ENCODE measurements at places on chromosomes 4 and X.

DNA sequence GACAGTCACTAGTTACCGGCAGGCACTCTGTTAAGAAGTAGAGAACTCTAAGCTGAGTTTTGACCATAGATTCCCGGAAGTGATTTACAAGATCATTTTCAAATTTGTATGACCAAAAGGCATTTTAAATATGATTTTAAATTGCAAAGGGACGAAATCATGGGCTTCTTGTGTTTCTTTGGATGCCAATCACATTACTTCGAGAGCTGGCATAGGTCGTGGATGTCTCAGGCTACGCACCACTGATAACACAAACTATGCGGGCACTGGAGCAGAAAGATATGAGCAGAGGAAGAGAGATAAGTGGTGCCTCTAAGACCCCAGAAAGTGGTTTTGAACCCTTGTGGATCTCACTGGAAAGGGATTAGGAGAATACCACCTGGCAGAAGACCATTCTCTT is 294.2 kb upstream of the FTHL17 start:
- DNase-seq: no peak

DNA sequence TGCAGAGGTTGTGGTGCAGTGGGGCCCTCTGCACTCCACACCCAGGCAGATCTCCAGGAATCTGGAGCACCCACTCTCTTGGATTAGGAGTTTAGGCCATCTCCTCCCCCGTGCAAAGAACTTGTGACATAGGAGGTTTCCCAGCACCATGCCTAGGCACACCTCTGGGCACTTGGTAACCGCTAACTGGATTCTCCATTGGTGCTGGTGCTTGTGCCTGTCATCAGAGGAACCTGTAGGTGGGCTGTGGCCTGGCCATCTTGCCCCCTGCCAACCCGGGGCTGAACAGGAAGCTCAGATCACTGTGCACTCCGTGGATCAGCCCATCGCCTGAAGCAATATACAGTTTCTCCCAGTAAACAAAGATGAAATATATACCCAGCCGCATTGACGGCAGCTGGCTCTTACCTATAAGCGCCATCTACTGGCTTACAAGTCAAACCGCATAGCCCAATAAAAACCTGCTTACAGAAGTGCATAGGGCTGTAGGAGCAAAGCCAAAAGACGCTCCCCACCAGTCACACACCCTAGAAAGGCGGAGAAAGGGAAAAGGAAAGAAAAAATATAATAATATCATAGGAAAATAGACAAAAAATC is 19.1 kb upstream of the TEX13B start:
- DNase-seq: no peak

DNA sequence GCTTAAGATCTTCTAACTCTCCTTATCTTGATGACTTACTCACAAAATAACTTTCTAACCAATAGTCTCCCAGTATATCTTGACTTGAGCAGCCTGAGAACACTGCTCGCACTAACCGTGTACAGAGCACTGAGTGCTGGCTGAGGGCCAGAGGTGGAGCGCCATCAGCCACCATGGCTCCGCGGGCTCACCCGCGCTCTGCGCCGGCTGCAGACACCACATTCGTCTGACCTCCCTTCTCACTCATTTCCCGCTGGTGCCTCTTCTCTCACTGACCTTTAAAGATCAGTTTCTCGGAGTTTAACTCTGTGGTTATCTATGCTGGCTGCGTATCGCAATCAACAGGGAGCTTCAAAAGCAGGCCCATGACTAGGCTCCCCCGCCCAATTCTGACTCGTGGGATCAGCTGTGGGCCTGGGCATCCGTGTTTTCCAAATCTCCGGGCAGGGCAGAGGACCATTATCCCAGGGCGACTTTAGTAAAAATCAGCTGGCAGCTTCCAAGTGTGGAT is 78.6 kb downstream of the HAUS3 start:
- peak; percentile 53 for DNase-seq

DNA sequence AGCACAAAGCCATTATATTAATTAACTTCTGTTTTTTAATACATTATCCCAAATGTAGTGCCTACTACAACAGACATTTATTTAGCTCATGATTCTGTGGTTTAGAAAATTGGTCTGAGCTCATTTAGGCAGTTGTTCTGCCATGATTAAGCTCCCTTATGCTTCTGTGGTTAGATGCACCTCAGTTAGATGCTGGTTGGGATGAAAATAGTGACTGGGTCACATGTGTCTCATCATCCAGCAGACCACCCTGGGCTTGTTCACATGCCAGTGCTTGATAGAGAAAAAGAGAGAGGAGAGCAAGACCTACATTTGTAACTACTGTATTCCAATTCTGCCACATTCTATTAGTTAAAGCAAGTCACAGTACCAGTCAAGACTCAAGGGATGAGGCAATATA is 376.4 kb upstream of the GNPDA2 start:
- DNase-seq: no peak

GRCh38 chr4:96175871-96176270 is 336.0 kb downstream of the PDHA2 start:
- no peak for DNase-seq

GRCh38 chr4:120225527-120225926 is 158.9 kb upstream of the MAD2L1 start:
- DNase-seq: no peak

GRCh38 chr4:152460488-152460887 is 75.4 kb downstream of the FBXW7 start:
- no peak for DNase-seq

DNA sequence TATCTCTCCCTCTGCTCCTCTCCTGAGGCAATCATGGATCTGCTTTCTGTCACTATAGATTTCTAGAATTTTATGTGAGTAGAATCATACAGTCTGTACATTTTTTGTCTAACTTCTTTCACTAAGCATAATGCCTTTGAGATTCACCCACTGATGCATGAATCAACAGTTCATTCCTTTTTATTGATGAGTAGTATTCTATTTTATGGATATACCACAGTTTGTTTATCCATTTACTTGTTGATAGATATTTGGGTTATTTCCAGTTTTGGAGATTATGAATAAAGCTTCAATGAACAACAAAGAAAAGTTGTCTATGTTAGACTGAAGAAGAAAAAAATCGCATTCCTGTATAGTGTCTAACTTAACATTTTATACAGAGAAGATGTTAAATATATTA is 30.5 kb downstream of the PHKA1 start:
- no peak for DNase-seq

- no peak for DNase-seq
Observed at GRCh38 chr4:101039367-101039766, 308.0 kb downstream of the PPP3CA start.

DNA sequence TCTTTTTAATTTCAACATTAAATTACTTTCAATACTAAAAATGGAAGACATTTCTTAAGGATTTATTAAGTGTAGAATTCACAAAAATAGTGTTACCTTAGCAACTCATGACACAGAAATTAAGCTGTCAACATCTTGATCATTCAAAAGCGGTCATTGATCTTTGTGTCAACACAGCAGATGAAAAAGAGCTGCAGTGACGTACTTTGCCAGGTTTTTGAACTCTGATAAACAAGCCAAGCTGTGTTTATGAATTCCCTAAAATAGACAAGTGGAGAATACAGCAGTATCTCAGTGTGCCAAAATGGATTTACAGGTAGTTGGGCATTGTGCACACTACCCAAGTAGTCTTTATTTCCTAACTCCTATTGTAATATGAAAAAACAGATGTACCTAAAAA is 1141.8 kb upstream of the PCDH7 start:
- no peak for DNase-seq

DNA sequence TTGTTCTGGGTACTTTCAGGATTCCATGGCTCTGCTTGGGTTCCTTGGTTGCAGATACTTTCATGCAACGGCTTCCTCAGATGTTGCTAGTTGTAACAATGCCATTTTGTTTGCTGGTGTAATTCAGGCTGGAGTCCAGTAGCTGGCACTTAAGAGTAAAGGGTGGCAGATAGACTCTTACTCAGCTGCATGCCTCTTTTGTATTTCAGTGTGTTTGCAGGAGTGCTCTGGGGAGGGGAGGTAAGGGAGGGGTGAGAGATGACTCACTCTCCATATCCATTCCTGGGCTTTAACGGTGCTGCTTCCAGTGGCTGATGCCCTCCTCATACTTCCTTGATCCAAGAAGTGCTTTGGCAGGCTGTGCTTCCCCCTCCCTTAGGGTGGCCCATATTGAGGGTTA is 155.2 kb downstream of the ZNF330 start:
- peak; percentile 24 for DNase-seq

GRCh38 chrX:153449368-153450113 is 3.7 kb upstream of the TREX2 start:
- no peak for DNase-seq

DNA sequence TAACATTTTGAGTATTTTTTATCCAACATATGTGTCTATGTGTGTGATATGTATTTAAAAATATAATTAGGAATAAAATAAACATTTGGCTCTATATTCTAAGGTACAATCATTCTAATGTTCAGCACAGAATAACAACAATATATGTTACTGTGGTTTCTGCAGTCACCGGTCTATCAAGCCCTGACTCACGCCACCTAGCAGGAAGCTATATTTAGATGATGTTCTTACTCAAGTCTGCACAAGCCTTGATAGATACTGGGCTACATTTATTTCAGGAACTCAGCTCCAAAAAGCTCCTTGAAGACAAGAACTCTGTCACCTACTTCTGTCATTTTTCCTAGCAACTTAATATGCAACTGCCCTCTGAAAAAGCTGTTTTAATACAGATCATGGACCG is 152.0 kb upstream of the FTHL17 start:
- no peak for DNase-seq

DNA sequence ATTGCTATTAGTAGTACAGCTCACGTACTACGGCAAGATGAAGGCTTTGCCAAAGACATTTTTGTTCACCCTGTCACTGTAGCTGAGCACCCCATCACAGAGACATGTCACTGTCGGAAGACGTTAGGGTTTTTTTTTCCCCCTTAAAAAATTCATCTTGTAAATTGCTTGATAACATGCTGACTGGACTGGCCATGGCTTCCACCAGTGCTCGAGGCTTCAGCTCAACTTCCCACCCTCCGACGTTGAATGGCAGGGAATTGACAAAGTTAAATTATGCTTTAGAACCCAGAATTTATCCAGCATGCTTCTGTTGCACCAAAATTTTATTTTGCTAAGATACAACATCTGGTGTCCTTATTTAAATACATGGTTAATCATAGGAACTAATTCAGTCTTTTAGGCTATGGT is 707 bp upstream of the OTUD4 start:
- no peak for DNase-seq

DNA sequence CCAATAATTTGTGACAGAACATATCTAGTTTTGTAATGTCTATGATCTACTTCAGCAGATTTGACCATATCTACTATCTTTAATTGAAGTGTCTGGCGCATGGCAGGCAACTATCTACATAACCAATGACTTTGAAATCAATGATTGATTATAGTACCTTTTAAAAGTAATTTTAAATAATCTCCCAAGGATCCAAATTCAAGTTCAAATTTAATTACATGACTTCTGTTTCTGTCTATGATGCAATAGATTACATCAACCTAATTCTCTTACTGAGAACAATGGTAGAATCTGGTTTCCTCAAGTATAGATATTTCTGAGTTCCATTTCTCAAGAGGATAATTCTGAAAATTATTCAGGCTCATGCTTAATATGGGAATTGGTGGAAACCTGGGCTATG is 177.4 kb upstream of the IL15 start:
- no peak for DNase-seq

GRCh38 chr4:174036111-174036510 is 247.4 kb downstream of the FBXO8 start:
- no peak for DNase-seq

DNA sequence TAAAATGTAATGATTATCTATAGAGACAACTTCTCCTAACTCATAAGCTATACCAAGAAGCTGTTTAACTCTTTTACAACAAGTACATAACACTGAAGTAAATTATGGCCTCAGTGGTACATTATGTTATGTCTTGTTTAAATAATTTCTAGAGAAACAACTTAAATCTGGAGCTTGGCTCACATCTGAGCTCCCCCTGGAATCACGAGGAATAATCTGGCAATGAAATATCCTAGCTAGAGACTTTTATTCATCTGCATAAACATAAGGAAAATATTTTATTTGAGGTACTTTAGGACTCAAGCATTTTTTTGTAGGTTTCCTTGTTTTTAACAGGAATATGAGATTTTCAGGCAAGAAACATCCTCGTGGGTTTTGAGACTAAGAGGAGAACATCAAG is 354.7 kb upstream of the SLC7A11 start:
- DNase-seq: no peak

Data from upper lobe of left lung (tissue), 6 donors.